ENCODE measurements at places on chromosomes 1 and 21.

DNA sequence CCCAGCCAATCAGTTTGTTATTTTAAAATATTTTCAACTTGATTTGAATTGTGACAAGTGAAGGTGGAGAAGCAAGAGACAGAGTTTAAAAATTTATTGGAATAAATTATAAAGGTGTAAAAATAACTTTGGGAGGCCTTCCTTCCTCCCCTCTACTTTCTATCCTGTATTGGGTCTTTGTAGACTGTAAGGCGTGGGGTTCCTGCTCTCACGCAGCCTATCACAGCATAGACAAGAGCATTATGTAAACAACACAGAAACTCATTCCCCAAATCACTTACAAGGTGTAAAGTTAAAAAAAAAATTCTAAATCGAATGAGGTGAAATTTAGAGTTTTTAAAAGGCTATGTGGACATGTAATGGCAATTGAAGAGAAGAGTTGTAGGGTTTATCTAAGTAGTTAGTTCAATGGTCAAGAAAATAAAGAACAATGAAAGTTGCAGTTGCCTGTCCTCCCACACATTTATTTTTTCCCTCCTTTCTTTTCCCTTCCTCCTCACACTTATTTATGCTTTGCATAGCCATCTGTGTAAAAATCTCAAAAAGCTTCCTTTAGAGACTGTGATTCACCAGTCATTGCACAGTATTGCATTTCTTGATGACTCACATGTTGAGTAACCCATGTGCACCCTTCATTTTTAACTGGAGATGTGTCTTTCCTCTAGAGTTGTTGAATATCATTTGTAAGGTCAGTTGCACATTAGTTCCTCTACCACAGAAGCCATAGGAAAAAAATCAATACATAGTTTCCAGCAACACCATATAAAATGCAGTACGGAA lies 242.2 kb downstream of the PTPRC start:
- no peak for DNase-seq

- no peak for DNase-seq
Observed at GRCh38 chr1:121516234-121516967, 331.6 kb downstream of the SRGAP2C start.

GRCh38 chr1:116806671-116807070 lies 52.4 kb downstream of the CD2 start:
- no peak for DNase-seq

- DNase-seq = no peak
Observed at GRCh38 chr1:224106568-224107281, 7.2 kb upstream of the FBXO28 start.

DNA sequence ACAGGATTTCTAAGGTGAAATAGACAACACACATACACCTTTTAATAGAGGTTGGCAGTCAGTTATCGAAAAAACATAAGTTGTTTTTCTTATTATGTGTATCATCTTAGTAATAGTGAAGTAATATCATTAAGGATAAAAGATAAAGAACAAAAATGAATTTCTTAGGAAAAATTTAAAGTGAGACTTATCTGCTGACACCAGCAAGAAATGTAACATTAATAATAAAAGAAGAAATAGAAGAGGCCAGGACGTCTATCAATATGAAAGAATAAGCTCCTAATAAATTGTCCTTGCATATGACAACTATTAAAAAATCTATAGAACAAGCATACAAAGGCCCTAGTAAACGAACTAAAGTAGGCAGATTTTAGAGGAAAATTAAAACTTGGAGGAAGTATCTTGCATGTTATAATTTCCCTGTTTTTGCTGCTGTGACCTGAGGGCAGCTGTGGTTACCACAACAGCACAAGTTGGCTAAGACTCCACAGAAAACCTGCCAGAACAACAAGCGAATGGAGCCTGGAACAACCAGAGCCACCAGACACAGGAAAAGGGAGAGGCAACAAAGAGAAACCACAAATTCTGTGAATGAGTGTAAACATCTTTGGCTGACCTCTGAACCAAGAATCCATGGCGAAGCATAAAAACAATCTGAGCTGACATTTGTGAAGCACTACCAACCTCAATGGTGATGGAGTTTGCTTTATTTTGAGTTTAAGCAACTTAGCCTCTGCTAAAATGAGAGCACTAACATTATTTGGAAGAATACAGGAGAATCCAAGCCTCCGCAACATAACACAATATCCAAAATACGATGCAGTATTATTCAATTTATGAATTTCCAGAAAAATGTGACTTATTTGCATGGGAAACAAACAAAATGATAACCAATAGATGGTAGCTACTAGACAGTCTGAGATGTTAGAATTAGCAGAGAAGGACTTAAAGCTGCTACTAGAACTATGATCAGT lies 207.5 kb downstream of the KCNT2 start:
- no peak for DNase-seq

DNA sequence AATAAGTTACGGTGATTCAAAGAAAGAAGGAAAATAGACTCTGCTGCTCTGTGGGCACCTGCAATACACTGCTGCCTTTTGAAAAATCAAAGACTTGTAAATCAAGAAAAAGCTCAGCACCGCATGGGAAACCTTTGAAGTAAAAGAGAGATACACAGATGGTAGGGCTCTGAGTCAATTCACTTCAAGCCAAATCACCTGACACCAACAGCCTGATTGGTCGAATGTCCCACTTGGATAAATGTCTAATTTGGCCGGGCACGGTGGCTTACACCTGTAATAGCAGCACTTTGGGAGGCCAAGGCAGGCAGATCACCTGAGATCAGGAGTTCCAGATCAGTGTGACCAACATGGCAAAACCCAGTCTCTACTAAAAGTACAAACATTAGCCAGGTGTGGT lies 19.2 kb upstream of the RCAN3 start:
- DNase-seq = no peak

DNA sequence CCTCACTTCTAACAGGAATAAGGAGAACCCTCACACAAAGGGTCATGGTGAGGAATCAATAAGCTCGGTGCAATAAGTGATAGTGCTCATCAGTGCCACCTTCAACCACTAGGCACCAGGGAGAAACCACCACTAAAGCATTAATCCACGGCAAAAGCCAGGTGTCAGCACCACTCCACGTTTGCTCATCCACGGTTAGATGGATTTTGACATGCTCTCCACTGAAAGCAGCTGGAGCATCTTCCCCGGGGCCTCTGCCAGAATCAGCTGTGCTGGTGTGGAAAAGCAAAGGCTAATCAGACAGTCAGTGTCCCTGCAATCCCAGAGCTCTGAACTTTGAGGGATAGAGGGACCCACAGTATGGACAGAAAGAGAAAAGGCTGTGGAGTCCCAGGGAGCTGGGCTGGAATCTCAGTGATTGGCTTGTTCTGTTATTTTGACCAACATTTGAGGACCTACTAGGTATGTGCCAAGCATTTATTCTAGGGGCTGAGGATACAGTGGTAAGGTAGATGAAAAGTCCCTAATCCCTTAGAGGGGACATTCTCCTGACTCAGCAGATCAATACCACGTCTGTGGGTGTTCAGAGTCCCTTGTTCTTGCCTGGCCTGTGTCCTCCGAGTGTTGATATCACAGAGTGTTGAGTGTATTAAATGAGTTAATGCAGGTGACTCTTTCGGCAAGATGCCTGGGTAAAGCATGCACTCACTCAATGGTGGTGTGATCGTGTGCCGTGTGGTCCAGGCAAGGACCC lies 41.3 kb downstream of the FHAD1 start:
- no peak for DNase-seq

DNA sequence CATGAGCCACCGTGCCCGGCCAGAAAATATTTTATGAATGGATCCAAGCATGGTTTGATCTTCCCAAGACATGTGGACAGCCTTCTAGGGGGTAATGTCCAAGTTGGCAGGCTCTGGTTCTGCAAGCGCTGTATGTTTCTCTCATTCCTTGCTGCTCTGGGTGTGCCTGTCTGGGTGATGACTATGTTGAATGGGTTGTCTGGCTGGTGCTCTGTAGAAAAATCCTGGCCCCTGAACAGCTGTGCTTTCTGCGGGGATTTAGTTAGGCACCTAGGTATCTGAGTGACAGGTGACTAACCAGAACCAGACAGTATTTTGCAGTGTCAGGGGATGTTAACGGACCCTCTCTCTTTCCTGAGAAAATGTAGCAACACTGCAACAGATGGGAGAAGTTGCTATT lies 14.1 kb downstream of the HUNK start:
- no peak for DNase-seq

GRCh38 chr21:32356874-32357395 lies 35.9 kb downstream of the URB1 start:
- no peak for DNase-seq

GRCh38 chr1:93878501-93878888 lies 511 bp downstream of the DNTTIP2 start:
- DNase-seq = peak; percentile 49

- DNase-seq = no peak
Observed at GRCh38 chr1:199759268-199759730, 268.2 kb upstream of the NR5A2 start.

Measured in stimulated activated CD4-positive, alpha-beta T cell treated with anti-CD3 and anti-CD28 coated beads, Interleukin-15, amount 100 ng/mL, for 48 hours (primary cell).